ENCODE measurements at places on chromosomes 13 and 19.

DNA sequence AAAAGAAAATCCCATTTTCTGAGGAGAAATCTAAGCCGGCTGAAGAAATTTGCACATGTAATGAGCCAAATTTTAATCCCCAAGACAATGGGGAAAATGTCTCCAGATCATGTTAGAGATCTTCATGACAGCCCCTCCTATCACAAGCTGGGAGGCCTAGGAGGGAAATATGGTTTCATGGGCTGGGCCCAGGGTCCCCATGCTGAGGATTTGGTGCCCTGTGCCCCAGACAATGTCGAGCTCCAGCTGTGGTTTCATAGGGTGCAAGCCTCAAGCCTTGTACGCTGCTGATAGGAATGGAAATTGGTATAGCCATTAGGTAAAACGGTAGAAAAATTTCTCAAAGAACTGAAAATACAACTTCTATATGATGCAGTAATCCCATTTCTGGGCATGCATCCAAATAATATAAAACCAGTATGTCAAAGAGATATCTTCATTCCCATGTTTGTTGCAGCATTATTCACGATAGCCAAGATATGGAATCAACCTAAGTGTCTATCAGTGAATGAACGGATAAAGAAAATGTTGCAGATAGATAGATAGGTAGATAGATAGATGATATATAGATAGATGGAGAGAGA, 19.3 kb upstream of the FREM2 start:
- no peak for DNase-seq

GRCh38 chr19:19552798-19553197, 14.7 kb downstream of the CILP2 start:
- DNase-seq, result no peak

DNA sequence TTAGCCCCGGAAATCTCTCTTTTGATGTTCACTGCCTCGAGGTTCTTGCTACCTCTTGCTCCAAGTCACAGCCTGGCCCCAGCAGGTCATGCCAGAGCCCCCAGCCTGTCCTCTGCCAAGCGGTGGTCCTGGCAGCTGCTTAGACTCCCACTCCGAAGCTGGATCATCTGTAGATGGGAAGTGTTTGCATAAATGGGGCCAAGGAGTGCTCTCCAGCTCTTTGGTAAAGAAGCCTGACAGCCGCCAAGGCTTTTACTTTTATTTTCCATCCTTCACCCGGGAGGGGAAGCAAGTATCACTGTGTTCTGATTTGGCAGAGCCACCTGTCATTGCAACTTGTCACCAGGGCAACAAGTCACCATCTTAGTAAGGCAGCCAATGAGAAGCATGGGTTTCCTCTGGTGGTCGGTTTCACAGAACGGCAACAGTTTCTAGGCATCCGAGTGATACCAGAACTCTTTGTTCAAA, 10.6 kb upstream of the RETN start:
- DNase-seq, result no peak

- DNase-seq, result no peak
Measured at GRCh38 chr13:58376775-58377174, 745.2 kb downstream of the PCDH17 start.

GRCh38 chr13:73991384-73991783, 142.8 kb downstream of the KLF12 start:
- DNase-seq, result no peak

GRCh38 chr13:95020298-95020987, 280.8 kb downstream of the ABCC4 start:
- DNase-seq, result peak; percentile 50

DNA sequence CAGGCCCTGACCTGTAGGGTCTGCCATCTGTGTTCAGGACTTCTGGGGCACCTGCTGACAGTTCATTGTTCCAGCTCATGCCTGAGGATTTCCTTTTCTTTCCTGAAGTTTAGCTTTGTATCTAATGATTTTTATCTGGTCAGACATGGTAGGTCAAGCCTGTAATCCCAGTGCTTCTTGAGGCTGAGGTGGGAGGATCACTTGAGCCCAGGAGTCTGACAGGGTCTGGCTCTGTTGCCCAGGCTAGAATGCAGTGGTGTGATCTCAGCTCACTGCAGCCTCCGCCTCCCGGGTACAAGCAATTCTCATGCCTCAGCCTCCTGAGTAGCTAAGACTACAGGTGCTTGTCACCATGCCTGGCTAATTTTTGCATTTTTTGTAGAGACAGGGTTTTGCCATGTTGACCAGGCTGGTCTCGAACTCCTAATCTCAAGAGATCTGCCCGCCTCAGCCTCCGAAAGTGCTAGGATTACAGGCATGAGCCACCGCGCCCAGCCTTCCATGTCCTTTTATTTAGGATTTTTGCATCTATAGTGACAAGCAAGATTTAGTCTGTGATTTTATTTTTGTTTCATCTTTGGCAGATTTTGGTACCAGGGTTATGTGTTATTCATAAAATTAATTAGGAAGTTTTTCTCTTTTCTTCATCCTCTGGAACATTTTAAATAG, 33.2 kb downstream of the CHST8 start:
- no peak for DNase-seq

GRCh38 chr19:14470031-14470876, 4.9 kb downstream of the PTGER1 start:
- no peak for DNase-seq

DNA sequence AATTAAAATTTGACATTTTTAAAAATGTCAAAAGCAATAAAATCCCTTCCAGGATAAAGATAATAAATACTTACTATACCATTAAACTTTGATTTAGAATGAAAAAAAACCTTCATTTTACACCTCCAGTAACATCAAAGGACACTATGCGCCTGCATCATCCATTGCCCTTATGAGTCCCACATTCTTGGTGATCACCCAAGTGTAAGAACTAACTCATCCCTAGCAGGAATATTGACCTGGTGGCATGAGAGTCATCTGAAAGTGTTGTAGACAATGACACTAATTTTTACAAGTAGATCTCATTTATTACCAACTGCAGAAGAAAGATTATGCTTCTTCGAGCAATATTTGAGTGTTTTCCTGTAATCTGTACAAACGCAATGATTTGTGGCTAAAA, 1128.9 kb downstream of the EFNB2 start:
- DNase-seq, result no peak

DNA sequence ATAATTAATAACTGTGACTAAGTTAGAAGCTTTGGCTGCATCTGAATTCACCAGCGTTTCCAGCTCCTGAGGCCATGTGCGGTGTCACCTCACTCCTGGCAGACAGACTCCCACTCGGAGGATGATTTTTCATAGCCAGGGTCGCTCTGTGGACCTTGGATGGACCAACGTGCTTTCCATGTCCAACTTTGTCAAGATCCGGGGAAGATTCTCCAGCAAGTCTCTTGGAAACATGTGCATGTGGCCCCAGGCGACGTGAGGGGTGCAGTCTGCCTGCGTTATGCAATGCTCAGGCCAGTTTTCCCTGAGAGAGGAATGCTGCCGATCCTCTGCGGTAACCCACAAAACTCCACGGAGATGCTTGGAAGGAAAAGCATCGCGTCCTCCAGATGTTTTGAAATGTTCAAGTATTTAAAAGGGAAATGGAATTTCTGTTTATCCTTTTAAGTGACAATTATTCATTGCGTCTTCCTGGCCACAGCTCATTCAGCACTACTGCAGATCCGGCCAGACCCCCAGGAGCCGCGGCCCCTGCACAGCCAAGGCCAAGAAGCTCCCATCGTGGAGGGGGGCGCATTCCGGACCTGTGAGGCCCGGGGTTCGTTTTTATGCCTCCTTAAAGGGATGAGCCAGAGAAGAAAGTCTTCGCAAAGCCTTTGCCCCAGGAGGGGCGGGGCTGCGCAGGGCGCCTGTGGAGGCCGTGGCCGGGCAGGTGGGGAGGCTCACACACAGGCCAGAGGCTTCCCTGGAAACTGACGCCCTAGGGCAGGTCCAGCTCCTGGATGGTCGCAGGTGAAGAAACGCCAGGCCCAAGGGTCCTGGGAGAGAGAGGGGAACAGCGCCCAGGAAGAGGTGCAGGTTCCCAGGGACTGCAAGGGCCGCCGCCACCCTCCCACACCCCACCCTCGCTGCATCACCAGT, 46.0 kb downstream of the C13orf46 start:
- DNase-seq, result peak; percentile 89

GRCh38 chr13:26053418-26053980, 1.7 kb upstream of the SHISA2 start:
- no peak for DNase-seq

DNA sequence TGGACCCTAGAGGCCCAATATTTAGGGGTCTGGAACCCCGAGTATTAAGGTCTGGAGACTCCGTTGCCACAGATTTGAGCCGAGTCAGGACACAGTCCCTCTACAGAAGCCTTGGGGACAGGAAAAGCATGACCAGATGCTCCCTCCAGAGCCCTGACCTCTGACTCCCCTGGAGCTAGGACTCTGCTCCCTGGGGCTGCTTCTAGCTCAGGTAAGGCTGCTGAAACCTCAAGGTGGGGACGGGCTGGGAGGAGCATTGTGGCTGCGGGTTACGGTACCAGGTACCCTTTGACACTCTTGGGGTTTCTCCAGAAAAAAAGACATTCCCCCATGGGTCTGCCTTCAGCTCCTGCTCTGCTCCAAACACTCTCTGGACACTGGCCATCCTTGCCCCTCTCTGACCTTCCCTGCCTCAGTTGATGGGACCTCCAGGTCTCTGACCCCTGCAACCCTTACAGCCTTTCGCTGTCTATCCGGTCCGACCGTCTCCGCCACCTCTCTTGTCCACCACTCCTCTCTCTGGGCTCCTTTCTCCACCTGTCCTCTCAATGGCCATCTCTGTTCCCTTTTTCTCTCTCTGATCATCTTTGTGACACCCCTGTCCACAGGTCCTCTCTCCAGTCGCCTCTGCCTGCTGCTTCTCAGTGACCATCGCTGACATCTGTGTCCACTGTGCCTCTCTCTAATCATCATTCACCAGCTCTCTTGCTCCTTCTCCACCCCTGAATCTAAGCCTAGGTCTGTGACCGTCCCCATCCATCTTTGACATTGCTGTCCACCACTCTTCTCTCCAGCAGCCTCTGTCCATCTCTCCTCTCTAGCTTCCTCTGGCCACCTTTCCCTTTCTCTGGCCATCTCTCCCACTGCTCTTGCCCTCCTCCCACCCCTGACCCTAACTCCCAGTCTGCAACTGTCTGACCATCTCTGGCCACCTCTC, 1.4 kb downstream of the LRFN3 start:
- DNase-seq, result no peak

- DNase-seq, result no peak
Measured at GRCh38 chr19:15166700-15167099, 34.1 kb downstream of the NOTCH3 start.

GRCh38 chr13:27348461-27348860, 76.0 kb upstream of the GTF3A start:
- DNase-seq, result no peak

DNA sequence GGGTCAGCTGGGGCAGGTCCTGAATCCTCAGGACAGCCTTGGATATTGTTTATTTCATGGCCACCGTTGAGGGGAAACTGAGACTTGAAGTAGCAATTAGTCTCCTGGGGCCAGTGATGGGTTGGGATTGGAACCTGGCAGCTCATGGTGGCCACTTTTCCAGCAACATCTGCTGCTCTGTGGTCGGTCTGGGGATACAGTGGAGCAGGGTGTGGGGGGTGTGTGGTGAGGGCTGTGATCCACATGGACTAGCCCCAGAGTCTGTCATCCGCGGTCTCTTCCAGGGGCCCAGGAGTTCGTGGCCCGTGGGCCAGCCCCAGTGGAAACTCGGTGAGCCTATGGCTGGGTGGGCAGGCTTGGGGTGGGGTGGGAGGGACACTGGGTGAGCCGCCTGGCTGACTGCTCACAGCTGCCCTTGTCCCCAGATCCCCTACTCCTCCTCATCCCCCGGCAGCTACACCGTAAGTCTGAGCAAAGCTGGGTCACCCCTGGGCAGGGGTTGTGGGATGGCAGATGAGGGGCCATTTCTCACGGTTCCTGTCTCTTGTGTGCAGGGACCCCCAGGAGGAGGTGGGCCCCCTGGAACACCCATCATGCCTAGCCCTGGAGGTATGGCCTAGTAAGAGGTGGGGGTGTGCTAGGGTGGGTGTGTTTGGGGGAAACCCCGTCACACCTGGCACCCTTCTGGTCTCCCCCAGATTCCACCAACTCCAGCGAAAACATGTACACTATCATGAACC, 5.5 kb downstream of the ISYNA1 start:
- DNase-seq, result no peak

DNA sequence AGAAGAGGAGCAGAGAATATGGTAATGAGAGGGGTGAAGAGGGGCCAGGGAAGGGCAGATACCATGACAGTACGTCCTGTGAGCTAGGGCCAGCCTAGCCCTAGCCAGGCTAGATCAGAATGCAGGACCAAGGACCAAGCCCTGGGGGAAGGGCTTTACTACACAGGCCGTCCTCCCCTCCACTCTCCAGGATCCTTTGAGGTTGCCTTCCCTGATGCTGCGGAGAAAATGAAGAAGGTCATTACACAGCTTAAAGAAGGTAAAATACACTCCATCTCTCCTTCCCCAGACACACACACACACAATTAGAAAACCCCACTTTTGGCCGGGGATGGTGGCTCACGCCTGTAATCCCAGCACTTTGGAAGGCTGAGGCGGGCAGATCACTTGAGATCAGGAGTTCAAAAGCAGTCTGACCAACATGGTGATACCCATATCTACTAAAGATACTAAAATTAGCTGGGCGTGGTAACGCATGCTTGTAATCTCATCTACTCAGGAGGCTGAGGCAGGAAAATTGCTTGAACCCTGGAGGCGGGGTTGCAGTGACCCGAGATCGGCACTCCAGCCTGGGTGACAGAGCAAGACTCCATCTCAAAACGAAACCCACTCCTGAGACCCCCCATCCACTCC, 8.5 kb downstream of the SPACA6 start:
- no peak for DNase-seq

DNA sequence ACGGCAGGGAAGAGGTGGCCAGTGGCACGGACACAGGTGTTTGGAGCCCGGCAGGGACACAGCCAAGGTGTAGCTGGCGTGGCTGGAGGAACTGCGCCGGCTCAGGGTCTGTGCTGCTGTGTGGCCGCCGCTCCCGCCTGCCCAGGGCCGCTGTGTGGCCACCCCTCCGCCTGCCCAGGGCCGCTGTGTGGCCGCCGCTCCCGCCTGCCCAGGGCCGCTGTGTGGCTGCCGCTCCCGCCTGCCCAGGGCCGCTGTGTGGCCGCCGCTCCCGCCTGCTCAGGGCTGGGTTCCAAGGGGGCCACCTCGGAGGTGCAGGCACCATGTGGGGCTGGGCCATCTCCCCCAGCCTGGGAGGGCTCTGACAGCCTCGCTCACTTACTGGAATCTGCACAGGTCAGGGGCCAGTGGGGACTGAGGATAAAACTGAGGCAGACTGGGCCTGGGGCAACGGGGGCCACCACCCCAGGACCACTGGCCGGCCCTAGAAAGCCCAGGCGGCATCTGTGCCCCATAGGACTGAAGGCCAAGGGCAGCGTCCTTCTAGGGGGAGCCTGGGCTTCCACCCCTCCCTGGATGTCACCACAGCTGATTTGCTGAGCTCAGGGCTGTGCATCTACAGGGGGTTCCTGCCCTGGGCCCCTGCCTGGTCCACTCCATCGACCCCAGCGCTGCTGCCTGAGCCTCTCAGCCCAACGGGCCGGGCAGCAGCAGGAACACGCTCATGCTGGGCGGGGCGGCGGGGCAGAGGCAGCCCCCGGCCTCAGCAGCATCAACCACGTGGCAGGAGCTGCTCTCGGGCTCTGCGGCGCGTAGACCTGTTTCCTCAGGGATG, 21.5 kb downstream of the C13orf46 start:
- no peak for DNase-seq

GRCh38 chr19:4567584-4568071, 8.1 kb upstream of the SEMA6B start:
- peak; percentile 31 for DNase-seq
